ENCODE measurements at places on chromosomes 5 and 9. TPM values are rescaled to one million over a fixed set of nuclear protein-coding genes. Genes with fewer than 3 reads are reported as not detected.

DNA sequence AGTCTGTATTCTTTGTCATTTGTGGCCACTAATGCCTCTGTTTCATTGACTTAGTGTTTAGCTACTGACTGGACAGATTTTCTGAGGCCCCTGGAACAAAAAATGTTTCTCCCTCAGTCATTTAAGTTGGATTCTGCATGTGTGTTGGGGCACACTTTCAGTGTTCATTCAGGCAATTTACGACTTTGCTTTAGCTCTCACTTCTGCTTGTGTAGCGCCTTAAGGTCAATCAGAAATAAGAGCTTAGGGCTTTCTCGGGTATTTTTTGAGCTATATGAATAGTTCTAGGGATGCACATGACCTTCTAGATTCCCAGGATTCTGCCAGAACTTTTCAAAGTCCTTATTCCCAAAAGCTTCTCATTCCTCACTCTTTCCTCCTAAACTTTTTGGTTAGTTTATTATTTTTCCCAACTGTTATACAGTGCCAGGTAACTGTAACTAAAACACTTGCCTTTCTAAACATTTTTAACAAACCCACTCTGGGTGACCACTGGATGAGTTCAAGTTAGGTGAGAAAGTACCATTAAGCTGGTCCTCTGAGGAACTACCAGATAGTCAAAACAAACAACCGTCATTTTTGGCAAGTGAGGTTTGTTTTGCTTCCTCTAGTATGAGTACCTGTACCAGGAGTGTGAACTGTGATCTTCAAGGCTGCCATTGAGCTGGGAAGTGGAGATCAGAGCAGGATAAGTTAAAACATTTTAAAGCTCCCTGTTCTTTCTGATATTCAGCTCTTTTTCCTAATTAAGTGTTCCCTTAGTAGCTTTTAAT lies 571.3 kb upstream of the TLE4 start:
- DNase-seq = no peak

GRCh38 chr9:4592886-4593285 lies 69.2 kb upstream of the PLPP6 start:
- DNase-seq = no peak

DNA sequence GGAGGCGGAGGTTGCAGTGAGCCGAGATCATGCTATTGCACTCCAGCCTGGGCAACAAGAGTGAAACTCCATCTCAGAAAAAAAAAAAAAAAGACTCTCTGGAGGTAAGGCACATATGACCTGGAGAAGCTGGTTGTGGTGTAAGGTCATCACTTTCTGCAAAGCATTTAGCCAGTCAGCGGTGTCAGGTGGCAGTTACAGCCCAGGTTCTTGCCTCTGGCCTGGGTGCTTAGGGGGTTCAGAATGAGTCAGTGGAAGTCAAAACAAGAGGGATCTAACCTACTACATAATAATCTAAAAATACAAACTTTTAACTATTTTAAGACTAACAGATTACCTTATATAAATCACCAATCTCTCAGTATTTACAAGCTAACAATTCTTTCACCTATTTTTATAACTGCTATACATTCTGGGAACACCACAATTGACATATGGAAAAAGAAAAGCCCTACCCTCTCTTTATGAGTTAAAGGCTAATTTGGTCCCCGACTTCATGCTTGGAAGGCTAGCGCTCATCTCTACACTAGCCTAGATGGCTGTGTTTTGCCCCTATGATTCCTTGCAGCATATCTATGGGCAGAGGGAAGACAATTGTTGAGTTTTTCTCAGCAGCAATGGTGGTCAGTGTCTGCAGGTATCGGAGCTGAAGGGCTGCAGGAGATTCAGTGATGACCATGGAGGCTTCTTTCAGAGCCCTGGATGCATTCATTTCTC lies 29.2 kb downstream of the STOM start:
- no peak for DNase-seq

GRCh38 chr5:10677533-10677932 lies 83.5 kb downstream of the DAP start:
- no peak for DNase-seq

GRCh38 chr9:89527084-89527483 lies 29.2 kb upstream of the SEMA4D start:
- no peak for DNase-seq

DNA sequence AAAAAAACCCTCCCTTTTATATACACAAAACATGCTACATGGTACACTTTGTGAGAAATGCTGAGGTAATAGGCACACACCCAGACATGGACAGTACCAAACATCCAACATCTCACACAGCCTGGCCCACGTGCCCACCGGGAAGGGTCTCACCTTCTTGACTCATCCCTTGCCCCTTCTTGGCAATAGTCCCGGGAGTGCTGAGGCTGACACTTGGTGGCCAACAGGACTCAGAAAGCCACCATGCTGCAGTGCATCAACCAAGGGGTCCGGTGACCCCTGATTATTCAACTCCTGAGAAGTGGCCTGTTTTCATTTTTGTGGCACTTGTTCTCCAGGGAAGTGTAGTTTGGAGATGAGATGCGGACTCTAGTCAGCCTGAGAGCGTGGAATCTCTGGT lies 35.0 kb downstream of the ANGPTL2 start:
- DNase-seq = no peak

- no peak for DNase-seq
Observed at GRCh38 chr5:172688349-172689217, 47.5 kb downstream of the NEURL1B start.

The LRRC19 gene
- 0.11 TPM for polyA plus RNA-seq

DNA sequence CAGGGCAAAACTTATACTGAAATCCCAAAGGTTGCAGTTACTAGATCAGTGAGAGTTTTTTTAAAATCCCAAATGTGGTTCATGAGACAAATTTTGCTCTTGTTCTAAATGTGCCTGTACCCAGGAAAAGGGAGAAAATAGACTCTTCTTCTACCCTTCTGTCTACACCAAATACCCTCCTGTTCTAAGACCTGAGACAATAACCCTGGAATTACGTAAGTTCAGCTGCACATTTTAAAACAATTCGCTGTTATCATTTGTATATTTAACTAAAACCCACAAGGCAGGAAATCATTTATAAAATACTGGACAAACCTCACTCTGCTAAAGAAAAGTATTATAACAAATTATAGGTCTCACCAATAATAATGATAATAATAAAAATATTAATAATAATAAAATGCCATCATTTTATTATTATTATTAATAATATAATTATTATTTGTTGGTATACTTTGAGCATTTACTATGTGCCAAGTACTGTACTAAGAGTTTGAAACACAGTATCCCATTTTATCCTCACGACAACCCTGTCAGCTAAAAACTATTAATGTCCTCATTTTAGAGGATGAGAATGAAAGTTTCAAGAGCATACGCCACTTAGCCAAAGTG lies 49.8 kb upstream of the AFAP1L1 start:
- DNase-seq = no peak

The KIAA1958 gene
- 3.3 TPM for polyA plus RNA-seq

- no peak for DNase-seq
Observed at GRCh38 chr5:72210888-72211678, 103.8 kb downstream of the MAP1B start.

GRCh38 chr5:179865491-179866240 lies 7.0 kb upstream of the MRNIP start:
- no peak for DNase-seq

- DNase-seq = no peak
Observed at GRCh38 chr5:64507264-64507605, 1.4 kb downstream of the RGS7BP start.

DNA sequence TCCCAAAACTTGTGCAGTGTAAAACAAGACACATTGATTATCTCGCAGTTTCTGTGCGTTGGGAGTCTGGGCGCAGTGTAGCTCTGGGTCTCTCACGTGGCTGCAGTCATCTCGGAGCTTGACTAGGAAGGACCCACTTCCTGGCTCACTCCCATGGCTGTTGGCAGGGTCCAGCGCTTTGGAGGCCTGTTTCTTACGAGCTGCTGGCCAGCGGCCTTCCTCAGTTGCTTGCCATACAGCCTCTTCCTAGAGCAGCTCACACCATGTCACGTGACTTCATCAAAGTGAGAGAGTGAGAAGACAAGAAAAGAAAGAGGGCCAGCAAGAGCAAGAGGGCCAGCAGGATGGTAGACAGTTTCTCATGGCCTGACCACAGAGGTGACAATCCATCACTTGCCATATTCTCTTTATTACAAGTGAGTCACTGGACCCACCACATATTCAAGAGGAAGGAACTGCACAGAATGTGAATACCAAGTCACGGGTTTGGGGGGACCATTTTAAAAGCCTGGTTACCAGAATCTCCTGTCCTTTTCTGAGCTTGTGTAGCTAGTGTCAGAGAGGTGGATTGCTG lies 36.2 kb downstream of the MCCC2 start:
- DNase-seq = no peak

The FOXD4L4 gene
- not detected for polyA plus RNA-seq

DNA sequence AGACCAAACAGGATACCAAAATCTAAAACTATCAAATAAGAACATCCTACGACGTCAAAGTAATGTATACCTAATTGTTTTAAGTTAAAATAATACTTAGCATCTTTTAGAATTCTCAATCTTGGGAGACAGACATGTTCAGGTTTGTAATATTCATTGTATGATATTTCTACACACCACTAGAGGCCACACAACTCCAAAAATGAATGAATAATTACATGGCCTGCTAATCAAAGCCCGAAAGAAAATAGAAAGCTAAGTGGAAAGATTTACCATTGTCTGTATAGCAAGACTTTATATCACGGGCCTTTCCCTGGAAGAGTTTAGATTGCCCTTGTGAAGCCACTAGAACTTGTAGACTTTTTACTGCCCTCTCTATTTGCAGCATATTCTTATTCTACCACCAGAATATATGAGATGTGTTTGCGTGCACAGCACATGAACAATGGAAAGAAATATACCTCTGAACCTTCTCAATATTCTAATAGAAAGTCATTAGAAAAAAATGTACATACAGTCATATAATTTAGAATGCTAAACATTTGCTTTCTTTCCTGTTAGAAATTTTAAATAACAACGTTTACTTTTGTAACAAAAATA lies 380.1 kb upstream of the NUDT12 start:
- no peak for DNase-seq

- no peak for DNase-seq
Observed at GRCh38 chr5:58486290-58486689, 4.9 kb upstream of the GAPT start.

- no peak for DNase-seq
Observed at GRCh38 chr9:70962761-70963440, 158.5 kb downstream of the TRPM3 start.

The SMIM33 gene
- polyA plus RNA-seq = not detected

The REEP2 gene
- 20.0 TPM for polyA plus RNA-seq

The PDLIM4 gene
- polyA plus RNA-seq = 66.2 TPM

GRCh38 chr5:78587081-78587774 lies 61.3 kb downstream of the LHFPL2 start:
- no peak for DNase-seq

Measured in forelimb muscle (tissue), 1 donor.